ENCODE measurements at places on chromosomes 13 and 19.

GRCh38 chr13:43265028-43265427, 241.6 kb downstream of the DNAJC15 start:
- DNase-seq = no peak

DNA sequence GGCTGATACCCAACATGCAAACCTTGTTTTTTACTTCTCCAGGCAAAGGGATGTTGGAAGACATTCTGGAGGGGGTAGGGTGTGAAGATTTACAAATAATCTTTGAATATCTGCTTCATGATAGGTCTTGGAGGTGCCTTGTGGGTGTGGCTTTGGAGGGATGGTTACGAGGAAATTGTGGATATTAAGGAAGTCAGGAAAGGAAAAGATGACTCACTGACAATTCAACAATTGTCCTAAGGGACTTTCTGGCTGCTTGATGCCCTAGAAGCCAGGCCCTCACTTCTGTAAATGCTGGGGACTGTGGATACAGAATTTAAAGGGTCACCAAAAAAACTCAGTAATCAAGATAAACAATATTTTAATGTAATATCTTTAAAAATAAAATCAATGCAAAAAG, 37.4 kb upstream of the ZNF527 start:
- DNase-seq = no peak

DNA sequence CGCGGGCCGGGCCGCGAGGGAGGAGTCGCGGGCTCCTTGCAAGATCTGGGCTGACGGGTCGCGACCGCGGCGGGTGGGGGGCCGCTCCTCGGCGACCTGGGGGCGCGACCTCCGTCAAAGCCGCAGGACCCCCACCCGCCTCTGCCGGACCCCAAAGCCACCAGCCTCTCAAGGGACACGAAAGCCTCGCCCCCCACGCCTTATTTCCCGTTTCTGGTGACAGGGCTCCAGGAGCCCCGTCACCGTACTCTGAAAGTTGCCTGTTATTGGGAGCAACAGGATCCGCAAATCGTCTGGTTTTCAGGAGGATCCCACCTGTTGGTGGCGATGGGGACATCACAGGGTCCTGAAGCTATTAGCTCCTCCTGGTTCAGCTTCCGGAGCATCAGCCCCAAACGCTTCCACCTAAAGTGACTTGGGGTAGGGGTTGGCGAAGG, 530 bp downstream of the MAU2 start:
- no peak for DNase-seq

- DNase-seq = no peak
Measured at GRCh38 chr19:11506967-11507366, 1.3 kb upstream of the ZNF653 start.

- DNase-seq = no peak
Measured at GRCh38 chr13:59276436-59276835, 887.3 kb downstream of the DIAPH3 start.

DNA sequence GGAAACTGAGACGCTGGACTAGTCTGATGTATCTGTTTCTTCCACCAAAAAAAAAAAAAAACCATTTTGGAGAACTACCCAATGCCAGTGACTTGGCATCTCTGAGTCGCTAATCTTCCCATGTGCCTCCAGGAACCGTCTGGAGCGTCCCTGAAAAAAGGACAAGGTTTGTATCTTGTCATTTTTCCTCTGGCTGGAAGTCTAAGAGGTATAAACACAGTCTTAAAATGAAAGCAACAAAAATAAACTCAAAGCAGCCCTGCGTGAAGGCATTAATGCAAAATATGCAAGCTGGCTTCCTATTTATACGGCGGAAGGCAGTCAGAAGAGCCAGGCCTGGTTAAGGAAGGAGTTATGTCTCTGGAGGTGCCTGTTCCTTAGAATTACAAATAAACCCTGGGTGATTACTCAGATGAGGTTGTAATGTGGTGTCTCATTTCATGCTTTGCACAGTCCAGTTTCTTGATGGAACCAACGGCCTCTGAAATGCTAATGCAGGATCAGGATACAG, 20.3 kb downstream of the ACTN4 start:
- no peak for DNase-seq

GRCh38 chr19:38702278-38702677, 42.0 kb downstream of the CAPN12 start:
- DNase-seq = no peak

- DNase-seq = no peak
Measured at GRCh38 chr13:30394751-30395191, 27.5 kb upstream of the UBE2L5 start.

GRCh38 chr19:42248270-42249148, 6.1 kb upstream of the GSK3A start:
- DNase-seq = no peak
